ENCODE measurements at places on chromosomes 1 and 21. TPM values are rescaled to one million over a fixed set of nuclear protein-coding genes. Genes with fewer than 3 reads are reported as not detected.

The ASPM gene
- 104 TPM for total RNA-seq

The ERICH3 gene
- total RNA-seq, result not detected

The CHRM3 gene
- 0.27 TPM for total RNA-seq

The ASTN1 gene
- total RNA-seq, result not detected

The IFI44L gene
- total RNA-seq, result 358 TPM

The LRIF1 gene
- 21.0 TPM for total RNA-seq

The FAM167B gene
- total RNA-seq, result 0.58 TPM

The S100A3 gene
- total RNA-seq, result not detected

The MAP3K21 gene
- 0.84 TPM for total RNA-seq

GRCh38 chr21:42172596-42173483 is 46.1 kb upstream of the ABCG1 start:
- DNase-seq, result no peak

- peak; percentile 35 for DNase-seq
Observed at GRCh38 chr1:66283622-66284041, 250.3 kb upstream of the SGIP1 start.

DNA sequence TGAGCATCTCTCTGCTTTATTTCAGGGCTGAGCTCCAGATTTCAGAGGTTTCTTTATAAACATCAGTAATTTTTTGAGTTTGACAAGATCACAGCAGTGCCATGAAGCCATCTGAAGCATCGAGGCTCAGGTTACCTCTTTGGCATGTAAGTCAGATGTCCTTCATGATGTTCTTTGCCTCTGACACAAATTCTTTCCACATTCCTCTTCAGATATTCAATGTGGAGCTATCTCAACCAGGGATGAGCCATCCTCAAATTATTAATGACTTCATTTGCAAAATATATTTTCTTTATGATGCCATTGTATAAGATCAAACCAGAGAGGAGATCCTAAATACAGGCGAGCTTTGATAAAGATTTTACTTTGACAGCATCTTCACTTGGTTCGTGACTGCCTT is 256.7 kb downstream of the COL11A1 start:
- no peak for DNase-seq

DNA sequence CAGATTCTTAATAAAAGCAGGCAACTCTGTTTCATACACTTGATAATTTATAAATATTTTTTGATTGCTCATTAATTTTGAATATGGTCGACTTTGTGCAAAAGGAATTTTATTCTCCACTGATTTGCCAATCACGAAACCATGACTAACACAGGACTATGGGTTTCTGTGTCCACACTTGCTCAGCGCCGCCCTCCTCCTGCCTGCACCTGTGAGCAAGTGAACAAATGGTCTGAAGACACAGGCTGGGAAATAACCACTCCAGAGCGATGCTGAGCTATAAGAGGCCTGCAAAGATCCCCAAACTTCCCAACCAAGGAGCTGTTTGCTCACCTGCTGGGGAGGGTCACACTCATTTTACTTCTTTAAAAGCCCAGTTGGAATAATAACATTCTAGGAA is 19.6 kb downstream of the ABCB10 start:
- no peak for DNase-seq

Data from activated CD4-positive, alpha-beta T cell treated with anti-CD3 and anti-CD28 coated beads, Interleukin-2, amount 10 ng/mL, durations not matched to agents 7 days and 5 days (primary cell).